ENCODE measurements at places on chromosomes 11 and 22.

DNA sequence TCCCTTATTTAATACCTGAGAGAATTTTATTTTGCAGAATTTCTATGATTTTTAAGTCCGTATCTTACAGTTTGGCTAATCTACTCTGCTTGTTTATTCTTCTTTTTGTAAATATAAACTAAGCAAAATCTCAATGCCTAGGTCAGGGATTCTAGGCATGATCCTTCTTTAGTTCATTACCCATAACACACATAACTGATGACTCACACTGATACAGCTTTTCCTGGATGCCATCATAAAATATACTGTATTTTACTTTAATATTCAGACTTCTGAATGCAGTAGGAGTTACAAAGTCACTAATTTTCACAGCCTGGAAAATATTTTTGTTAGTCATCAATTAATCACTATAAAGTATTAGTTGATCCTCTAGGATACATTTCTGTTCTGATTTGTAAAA, 898.2 kb upstream of the RAG2 start:
- no peak for DNase-seq

DNA sequence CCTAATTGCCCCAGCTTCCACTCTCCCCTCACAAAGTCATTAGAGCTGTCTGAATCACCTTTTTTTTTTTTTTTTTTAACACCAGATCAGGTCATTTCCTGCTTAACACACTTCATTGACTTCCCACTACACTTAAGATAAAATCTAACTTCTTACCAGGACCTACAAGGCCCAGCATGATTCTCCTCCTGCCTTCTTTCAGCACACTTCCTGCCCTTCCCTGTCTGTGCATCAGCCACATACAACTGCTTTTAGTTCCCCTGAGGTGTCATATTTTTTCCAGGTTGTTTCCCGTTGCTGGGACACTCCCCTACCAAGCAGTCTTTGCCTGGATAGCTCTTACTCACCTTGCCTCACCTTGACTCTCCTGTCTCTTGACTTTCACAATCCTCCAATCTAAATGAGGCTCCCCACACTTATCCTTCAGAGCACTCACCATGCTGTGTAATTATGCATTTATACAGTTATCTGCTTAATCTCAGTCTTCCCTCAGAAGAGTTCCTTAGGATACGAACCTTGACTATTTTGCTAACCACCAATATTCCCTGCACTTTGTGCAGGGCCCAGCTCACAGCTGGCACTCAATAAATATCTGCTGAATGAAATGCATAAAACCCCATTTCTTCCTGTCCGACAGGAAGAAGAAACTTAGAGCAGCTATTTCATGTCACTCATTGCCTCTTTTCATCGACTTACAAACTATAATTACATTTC, 96.6 kb upstream of the AKIP1 start:
- no peak for DNase-seq

GRCh38 chr11:105399511-105399910, 210.4 kb upstream of the GRIA4 start:
- DNase-seq, result no peak

DNA sequence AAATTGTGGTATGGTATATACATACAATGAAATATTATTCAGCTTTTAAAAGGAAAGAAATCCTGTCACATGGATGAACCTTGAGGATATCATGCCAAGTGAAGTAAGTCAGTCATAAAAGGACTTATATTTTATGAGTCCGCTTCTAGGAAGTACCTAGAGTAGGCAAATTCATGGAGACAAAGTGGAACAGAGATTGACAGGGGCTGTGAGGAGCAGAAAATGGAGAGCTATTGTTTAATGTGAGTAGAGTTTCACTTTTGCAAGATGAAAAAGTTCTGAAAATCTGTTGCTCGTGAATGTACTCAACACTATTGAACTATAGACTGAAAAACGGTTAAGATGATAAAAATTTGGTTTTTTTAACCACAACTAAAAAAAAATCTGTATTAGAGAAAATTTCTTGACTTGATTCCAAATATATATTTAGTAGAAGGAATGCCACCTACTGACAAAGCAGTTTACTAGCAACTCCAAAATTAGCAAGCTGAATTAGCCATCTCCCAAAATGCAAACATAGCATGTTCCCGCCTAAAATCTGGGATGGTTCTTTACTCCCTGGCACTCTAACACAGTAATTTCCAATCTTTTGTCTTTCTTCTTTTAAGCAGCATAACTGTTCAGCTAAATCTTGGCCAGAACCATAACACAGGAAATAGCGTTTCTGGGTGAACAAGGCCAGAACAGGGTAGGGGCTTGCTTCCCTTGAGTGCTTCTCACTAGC, 1.5 kb downstream of the UFD1 start:
- DNase-seq, result no peak

- no peak for DNase-seq
Observed at GRCh38 chr11:8728563-8728962, 46.0 kb downstream of the RPL27A start.

DNA sequence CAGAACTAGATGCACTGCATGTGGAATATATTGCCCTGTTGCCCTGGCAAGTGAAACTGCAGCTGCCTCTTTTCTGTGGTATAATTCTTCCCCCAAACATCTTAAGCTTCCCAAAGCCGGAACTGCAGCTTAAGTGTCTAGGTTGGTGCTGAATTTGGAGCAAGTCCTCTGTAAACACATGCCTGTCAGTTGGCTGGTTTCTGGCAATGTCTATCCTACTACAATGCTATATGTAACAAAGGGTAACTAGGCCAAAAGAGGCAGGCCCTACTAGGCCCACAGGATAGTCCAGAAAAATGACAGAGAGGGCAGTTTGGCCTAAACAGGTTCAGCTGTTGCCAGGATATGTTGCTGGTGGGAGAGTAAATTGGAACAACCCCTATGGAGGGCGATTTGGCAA, 27.9 kb downstream of the ASCC2 start:
- DNase-seq, result no peak
